Fibroblast of skin of right biceps (primary cell): ENCODE measurements at places on chromosomes 2 and 18.

- DNase-seq, result no peak
Measured at GRCh38 chr2:203914546-203915182, 21.9 kb upstream of the ICOS start.

DNA sequence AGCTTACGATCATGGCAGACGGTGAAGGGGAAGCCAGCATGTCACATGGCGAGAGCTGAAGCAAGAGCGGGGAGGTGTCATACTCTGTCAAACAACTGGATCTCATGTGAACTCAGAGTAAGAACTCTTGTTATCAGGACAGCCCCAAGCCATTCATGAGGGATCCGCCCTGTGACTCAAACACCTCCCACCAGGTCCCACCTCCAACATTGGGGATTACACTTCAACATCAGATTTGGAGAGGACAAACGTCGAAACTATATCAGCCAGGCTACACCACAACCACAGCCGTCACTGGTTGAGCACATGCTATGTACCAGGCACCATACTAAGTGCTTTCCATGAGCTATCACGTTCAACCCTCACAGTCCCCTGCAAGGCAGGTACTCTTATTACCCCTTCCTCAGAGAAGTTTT lies 293.8 kb downstream of the PRKCE start:
- no peak for DNase-seq

GRCh38 chr2:156333951-156334495 lies 1.5 kb upstream of the NR4A2 start:
- peak; percentile 53 for DNase-seq

DNA sequence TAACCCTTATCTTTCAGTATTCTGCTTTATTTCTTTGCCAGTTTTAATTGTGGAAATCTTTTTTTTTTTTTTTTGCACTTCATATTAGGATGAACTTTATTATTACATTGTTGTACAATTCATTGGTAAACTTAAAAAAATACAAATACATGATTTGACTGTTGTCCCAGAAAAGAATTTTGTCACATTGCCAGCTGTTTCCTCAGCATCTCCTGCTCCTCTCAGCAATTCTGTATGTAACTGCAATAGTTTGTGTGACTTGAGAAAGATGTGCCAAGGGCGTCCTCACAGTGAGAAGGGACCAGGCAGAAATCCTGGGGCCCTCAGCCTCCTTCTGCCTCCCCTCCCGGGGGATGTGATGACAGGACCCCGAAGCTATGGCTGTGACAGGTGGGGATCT lies 254.4 kb downstream of the NBAS start:
- no peak for DNase-seq

GRCh38 chr2:1595274-1595673 lies 149.0 kb downstream of the PXDN start:
- no peak for DNase-seq

- no peak for DNase-seq
Measured at GRCh38 chr18:67919316-67919715, 402.8 kb upstream of the DSEL start.

DNA sequence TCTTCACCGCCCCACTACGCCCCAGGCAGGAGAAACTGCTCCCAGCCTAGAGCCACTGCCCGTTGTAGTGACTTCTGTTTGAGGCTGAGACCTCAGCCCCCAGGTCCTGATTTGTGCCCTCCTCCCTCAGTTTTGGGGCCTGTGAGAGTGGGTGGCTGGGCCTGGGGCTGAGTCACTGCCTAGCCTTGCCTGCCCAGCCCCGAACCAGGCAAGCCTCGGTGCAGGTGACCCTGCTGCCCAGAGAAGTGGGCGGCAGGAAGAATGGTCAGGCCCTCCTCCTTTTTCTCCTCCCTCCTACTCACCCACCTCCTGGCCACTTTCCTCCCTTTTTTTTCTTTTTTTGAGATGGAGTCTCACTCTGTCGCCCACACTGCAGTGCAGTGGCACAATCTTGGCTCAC lies 66.6 kb downstream of the ZFP36L2 start:
- DNase-seq, result no peak

GRCh38 chr2:142010477-142011270 lies 120.1 kb downstream of the LRP1B start:
- DNase-seq, result peak; percentile 17

DNA sequence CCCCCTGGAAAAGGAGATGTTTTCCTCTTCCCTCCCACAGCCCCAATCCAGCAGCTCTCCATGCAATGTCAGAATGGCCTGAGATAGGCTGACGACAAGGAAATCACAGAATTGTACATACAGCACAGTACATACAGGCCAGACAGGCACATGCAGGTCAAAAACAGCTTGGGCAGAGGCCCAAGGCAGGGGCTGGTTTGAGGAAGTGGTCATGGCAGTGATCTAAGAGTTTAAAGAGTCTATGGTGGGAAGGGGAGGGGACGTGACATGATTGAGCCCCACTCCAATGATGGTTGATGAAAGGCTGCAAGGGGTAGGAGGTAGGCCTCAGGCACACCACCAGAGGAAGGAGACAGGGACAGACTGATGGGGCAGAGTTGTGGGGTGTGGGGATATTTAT lies 4.3 kb downstream of the DCTN1 start:
- DNase-seq, result no peak

- no peak for DNase-seq
Measured at GRCh38 chr2:173785813-173786212, 179.4 kb downstream of the SP3 start.

DNA sequence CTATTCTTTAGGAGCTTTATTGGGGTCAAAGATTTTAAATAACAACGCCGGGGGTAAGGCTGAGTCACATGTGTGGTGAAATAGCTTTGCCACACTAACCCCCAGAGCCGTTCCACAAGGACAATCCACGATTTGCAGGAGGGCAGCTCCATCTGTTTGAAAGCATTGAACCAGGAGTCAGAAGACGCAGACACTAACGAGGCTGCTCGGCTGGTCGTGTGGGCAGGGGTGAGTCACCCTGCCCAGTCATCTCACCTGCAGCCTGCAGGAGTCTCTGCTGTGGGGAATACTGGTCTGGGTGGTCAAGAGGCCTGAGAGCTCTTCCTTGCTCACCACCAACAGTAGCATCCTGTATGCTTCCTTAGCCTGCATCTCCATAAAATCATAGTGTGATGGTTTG lies 149.2 kb upstream of the NCK2 start:
- no peak for DNase-seq

GRCh38 chr2:200369886-200370285 lies 63.4 kb downstream of the SPATS2L start:
- DNase-seq, result no peak

- no peak for DNase-seq
Measured at GRCh38 chr2:227407591-227408151, 19.9 kb upstream of the SCYGR1 start.

- DNase-seq, result peak; percentile 44
Measured at GRCh38 chr2:9030841-9031240, 27.4 kb upstream of the MBOAT2 start.

DNA sequence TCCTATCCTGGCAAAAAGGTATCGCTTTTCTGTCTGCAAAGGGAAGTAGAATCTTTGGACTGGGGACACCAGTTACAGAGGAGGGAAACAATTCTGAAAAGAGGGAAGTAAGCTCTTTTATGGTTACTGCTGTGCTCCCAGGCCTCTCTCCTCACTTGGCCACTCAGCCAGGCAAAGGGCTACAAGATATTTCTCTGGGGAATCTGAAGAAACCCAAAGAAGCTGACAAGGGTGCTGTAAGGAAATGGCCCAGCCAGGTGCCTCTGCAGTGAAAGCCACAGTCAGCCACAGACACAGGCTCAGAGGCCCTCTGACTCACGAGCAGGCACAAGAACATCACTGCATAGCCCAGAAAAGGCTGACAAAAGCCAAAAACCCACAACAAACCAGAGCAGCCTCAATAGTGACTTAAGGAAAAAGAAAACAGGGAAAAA lies 5.8 kb downstream of the HDLBP start:
- DNase-seq, result peak; percentile 52

- peak; percentile 74 for DNase-seq
Measured at GRCh38 chr2:221461901-221462300, 110.2 kb downstream of the EPHA4 start.

DNA sequence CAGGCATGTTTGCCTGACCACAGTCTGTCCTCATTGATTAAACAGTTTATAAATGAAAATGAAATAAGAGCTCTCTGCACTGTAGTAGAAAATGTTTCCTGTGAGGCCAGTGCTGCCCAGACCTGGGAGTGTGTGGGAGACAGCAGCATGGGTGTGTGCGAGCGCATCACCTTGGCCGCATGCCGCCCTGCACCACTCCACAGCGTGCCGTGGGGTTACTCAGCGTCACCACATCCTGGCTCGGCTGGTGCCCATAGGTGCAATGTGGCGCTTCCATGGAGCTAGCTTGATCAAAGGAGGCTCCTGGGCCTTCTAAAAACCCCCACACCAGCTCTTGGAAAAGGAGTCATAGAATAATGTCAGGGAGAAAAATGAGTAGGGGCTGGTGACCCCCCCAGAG lies 76.0 kb upstream of the EPC2 start:
- no peak for DNase-seq

GRCh38 chr2:47070155-47070919 lies 84.8 kb downstream of the STPG4 start:
- DNase-seq, result peak; percentile 42

- DNase-seq, result no peak
Measured at GRCh38 chr2:239832490-239833268, 192.5 kb downstream of the NDUFA10 start.

GRCh38 chr18:13982126-13982525 lies 66.8 kb upstream of the MC2R start:
- no peak for DNase-seq

DNA sequence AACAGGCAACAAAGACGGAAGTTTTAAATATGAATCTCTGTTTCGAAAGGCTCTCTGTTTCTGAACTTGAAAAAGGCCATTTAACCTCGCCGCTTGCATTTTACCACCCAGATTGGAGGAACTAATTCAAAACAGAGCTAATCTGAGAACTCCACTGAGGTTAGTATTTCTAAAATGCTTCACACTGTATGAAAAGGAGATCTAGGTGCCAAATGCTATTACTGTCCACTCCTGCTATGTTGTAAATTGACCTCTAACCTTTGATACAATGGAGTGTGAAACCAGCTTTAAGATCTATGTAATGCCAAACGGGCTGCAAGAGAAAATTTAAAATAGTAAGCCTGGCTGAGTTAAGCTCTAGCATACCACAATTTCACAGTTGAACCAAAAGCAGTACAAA lies 364.5 kb downstream of the IRS1 start:
- DNase-seq, result no peak

DNA sequence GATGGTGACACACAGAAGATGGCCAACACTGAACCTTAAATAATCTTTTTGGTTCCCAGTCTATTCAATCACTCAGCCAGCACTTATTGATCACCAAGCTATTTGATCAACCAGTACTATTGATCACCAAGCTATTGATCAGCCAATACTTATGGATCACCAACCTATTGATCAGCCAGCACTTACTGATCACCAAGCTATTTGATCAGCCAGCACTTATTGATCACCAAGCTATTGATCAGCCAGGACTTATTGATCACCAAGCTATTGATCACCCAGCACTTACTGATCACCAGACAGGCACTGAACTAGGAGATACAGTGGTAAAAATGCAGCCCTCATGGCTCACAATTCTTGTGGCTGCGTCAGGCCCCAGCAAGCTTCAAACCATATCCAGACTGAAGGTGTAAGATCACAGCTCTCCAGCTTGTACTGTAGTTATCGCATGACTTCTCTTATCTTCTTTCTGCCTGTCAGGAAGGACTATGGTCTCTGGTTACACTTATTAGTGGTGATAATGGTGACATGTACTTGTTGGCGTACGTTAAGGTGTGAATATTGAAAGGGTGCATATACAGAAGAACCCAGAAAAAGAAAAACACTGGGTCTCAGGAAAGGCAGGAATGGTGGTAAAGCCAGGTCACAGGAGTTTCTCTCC lies 18.4 kb upstream of the B3GNT2 start:
- no peak for DNase-seq

DNA sequence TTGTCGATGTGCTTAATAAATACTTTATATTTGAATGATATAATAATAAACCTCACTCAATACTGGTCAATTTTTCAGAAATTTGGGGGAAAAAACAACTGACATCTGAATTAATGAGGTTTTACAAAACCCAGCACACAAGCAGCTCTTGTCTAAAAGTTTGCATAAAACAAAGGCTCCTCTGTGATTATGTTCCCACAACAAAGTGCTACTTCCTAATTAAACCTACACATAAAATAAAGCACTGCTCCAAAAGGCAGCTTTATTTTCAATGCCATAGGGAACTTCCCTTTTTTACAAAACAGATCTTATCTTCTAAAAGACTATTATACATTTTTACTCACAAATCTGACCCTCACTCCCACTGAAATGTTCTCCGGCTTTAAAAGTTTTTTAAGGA lies 47.1 kb downstream of the LAMA1 start:
- no peak for DNase-seq

GRCh38 chr2:208265371-208265800 lies 669 bp upstream of the PIKFYVE start:
- peak; percentile 49 for DNase-seq

DNA sequence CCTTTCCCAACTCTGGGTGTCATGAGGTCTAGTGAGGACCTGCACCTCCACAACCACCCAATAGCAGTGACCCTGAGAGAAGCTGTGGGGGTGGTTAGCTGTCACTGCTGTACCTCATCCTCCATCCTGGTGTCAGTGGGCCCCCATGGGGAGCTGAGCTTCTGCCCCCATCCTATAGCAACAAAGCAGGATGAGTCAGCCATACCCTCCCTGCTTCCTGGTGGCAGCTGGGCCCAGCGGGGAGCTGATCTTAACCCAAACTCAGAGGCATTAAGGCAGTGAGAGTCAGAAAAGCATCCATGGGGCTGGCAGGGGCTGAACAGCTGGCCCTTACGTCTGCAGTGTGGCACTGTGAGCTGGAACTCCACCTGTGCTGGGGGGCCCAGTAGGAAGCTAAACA lies 247.8 kb upstream of the HDAC4 start:
- DNase-seq, result no peak

DNA sequence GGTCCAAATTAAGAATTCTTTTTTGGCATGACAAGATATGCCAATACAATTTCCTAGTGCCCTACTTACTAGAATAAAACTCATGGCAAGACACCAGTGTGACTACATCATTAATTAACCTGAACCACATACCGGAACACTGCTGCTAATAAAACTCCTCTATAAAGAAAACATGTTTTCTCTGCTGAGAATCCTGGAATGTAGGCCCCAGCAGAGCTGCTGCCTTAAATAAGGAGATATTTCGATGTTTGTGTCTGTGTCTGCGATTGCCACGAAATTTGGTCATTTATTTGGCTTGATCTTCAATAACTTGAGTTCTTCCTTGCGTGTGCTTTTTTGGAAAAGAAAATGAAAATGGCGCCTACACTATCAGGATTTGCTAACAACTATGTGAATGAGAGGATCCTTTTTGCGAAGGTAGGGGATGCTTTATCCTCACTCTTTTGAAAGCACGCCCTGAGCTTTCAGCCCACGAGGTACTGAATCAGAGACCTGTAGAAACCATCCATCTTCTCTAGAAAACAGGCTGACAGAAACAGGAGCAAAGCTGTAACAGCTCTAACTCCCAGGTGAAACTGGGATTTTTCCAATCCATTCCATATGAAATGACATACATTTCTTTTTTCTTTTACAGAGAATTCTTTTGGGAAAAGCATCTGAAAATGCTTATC lies 27.0 kb downstream of the KLF7 start:
- peak; percentile 34 for DNase-seq
